ENCODE measurements at places on chromosomes 1 and 21.

DNA sequence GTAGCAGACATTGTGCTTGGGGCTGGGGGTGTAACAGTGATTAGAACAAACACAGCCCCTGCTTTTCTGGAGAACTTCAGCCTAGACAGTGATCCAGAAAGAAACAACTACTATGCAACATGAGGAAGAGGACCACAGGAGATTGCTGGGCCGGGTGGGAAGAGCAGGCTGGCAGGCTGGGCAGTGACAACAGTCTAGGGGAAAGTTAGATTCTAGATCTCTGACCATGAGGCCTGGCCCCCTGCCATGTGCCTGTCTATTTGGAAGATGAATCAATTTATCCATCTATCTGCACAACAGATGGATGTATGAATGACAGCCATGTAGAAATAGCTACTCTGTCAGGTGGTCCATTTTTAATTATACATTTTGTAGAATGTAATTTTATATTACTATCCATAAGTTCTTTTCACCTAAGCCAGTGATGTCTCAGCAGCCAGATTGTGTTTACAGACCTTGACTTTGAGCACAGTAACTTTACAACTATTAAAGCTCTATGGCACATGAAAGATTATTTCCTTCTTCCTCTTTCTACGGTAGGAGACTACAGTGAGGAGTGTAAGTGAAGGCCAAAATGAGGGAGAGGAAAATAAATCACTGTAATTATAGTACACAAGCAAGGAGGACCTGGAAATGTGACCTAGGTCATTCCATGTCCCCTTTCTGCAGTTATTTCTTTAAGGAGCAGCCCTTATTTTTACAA, 15.5 kb downstream of the CLIC6 start:
- no peak for DNase-seq

DNA sequence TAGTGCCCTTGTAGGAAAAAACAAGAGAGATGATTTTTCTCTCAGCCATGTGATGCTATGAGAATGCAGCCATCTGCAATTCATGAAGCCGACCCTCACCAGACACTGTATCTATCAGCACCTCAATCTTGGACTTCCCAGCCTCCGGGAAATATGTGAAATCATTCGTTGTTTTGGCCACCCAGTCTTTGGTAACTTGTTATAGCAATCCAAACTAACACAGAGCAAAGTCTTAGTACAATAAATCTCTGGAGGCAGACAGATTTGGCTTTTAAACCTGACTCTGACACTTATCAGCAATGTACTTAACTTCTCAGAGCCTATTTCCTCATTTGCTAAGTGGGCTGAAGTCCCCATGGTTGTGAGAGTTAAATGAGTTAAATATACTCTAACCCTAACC, 5.1 kb upstream of the MED18 start:
- no peak for DNase-seq

- DNase-seq = no peak
Observed at GRCh38 chr21:33053951-33054350, 16.0 kb upstream of the OLIG1 start.

DNA sequence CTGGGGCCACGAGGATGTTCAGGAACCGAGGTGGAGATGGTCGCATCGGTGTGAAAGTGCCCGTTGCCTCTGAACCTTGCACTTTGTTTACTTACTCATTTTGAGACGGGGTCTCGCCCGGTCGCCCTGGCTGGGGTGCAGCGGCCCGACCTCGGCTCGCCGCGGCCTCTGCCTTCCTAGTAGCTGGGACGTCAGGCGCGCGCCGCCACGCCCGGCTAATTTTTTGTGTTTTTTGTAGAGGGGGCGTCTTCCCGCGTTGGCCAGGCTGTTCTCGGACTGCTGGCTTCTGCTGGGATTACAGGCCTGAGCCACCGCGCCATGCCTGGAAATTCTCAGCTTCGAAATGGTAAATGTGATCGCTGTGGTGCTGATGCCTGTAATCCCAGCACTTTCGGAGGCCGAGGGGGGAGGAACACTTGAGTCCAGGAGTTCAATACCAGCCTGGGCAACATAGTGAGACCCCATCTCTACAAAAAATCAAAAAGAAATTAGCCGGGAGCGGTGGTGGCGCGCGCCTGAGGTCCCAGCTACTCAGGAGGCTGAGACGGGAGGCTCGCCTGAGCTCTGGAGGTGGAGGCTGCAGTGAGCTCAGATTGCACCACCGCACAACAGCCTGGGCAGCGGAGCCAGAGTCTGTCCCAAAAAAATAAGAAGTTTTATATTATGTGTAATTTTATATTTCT, 684 bp upstream of the MRPL20 start:
- DNase-seq = no peak

- DNase-seq = no peak
Observed at GRCh38 chr1:50271968-50272578, 151.2 kb downstream of the DMRTA2 start.

GRCh38 chr1:92936865-92937264, 24.4 kb downstream of the DIPK1A start:
- no peak for DNase-seq

DNA sequence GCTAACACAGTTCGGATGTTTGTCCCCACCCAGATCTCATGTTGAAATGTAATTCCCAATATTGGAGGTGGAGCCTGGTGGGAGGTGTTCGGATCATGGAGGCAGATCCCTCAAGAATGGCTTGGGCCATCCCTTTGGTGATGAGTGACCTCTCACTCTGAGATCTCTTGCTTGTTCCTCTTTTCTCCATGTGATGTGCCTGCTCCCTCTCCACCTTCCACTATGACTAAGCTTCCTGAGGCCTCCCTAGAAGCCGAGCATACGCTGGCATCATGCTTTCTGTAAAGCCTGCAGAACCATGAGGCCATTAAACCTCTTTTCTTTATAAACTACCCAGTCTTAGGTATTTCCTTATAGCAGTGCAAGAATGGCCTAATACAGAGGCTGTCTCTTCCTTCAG, 8.1 kb upstream of the PLA2G5 start:
- DNase-seq = no peak

DNA sequence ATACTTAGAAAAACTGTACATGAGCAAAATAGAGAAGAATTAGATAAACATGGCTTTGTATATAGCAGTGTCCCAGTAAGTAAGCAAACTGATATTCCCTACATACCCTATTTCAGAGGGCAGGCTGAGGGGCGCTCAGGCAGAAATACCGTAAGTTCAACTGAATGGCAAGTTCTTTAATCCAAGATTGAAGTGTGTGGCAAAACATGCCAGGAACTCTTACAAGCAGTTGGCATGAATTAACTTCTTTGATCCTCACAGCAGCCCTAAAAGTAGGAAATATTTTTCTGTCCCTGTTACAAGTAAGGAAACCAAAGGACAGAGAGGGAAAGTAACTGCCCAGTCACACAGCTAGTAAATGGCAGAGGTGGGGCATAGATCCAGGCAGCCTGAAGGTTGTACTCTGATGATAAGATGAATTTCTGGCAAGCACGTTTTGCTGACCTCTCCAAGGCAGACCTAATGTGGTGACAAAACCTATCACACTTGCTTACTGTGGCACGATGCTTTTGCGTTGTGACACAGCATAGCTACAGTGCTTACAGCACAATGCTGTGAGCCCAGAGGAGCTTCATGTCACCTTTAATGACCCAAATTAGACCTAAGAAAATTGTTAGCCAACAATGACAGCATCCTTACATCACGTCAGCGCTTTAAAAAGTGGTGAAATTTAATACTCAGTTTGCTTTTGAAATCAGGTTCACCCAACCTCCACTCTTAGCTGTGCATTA, 35.0 kb upstream of the THEM4 start:
- DNase-seq = no peak

DNA sequence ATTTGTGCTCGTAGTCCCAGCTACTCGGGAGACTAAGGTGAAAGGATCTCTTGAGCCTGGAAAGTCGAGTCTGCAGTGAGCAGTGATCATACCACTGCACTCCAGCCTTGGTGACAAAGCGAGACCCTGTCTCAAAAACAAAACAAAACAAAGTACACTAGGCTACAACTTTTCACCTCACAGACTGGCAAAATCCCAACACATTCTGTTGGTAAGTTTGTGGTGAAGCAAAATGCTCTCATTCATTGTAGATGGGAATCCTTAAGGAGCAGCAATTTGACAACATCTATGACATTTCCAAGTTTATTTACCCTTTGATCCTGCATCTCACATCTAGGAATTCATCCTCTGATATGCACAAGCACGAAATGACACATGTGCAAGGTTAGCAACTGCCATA, 20.2 kb upstream of the SLC1A7 start:
- DNase-seq = no peak

- no peak for DNase-seq
Observed at GRCh38 chr1:53280496-53280895, 42.2 kb upstream of the MAGOH start.

DNA sequence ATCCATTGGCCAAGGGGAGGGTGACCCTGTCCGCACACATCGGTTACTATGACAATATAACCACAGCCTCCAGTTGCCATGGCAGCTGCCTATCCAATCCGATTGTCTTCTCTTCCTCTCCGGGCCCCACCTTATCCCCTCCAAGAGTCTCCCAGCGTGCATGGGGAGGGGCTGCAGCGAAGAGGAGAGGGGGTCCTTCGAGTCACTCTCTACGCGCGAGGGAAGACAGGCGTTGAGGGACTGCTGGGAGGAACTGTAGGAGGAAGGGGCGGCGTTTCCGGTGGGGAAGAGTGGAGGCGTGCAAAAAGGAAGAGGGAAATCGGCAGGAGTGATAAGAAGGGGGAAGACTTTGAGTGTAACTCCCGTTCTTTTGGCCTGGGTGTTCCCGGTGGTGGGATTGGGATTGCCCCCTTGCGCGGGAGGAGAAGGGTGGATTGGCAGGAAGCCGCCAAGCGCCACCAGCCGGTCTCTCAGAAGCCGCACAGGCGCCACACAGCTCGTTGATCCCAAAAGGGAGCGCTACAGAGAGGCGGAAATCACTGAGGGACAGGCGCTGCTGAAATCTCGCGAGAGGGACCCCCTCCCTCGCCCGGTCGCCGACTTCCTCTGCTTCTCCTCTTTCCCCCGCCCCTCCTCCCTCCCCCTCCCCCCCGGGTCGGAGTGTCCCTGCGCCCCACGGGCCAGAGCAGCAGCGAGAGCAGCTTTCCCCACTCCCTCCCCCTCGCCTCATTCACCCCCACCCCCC, 384 bp upstream of the SMG7 start:
- peak; percentile 97 for DNase-seq

GRCh38 chr1:185537596-185537995, 196.6 kb upstream of the HMCN1 start:
- no peak for DNase-seq

- no peak for DNase-seq
Observed at GRCh38 chr1:63662841-63663240, 69.6 kb downstream of the PGM1 start.

DNA sequence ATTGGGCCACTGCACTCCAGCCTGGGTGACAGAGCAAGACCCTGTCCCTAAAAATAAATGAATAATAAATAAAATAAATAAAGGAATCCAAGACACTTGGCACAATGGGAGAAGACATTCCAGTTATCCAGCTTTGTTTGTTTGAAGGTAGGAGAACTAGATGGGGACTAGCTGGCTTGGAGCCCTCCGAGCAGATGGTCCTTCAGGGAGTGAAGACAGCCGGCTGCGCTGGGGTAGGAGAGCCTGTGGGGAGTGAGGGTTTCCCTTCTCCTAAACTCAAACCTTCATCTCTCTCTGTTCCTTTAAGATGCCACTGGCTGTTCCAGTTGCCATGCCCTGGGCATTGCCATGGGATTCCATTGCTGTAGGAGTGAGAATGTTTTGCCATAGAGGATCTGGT, 120.6 kb downstream of the NAV1 start:
- DNase-seq = no peak

DNA sequence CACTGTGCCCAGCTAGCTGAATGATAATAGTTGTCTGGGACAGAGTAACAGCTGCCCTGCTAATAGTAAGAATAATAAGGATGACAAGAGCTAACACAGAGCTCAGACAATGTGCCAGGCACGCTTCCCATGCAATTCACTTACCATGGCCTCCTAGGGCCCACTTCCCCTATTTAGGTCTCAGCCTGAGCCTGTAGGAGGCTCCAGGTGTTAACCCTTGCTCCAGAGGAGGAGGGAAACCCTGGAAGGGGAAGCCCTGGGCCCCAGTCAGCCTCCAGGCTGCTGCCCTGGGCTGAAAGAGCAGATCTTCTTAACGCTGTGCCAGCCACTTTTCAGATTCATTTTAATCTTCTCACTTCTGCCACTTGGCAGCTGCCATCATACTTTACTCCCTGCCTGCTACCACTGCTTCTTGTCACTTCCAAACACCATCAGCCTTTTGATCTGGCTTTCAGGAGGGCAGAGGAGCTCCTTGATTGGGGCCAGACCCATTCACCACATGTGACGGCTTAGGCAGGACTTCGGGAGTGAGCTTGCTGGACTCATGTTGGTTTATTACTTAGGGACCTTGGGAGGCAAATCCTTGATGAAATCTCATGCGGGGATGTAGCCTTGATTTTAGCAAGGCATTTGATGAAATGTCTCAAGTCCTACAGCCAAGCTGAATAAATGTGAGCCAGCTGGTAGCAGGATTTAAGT, 66.7 kb upstream of the PARP1 start:
- no peak for DNase-seq

DNA sequence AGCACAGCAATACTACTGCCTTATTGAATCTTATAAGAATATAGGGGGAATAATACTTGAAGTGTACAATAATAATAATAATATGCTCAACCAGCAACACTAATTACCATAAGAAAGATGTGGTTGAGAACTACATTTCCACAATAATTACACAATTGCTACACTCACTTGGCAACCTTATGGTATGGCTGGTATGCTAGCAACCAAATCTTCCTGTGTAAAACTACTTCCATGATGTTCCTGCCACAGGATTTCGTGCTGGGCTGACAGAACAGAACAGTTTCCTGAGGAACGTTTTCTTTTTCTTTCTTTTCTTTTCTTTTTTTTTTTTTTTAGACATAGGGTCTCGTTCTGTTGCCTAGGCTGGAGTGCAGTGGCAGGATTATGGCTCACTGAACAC, 50.6 kb downstream of the KIF26B start:
- DNase-seq = no peak

DNA sequence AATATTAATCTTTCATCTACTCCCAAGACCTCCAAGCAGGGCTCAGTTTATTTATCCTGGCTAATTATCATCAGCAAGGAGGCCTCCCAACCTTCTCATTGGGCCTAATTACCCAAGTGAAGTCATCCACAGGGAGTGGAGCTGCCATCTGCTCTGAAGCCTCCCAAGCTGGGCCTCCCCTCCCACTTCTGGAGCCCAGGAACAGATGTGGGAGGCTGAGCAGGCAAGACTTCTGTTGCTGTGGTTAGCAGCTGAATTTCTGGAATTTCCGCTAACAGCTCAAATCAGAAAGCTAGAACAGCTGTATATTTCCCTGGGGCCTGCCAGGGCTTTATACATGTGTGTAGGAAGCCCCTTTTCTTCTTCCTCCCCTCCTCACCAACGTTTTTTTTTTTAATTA, 127.5 kb downstream of the UCK2 start:
- no peak for DNase-seq

GRCh38 chr1:78703806-78704205, 54.2 kb downstream of the IFI44 start:
- DNase-seq = no peak

DNA sequence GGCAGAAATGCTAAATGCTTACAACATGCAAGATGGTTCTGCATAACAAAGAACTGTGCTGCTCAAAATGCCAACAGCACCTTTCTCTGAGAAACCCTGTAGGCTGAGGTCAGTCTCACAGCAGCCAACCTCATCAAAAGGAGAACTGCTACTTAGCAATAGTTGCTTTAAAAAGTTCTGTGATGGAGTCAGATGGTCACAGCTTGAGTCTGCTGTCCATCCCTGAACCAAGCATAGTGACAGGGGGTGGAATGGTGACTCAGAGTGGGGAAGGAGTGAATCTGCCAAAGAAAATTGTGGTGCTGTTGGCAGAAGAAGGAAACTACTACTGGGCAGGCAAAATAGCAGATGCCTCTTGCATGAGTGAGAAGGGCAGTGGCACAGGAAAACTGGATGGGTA, 106.0 kb upstream of the FAM78B start:
- DNase-seq = no peak

All from activated CD4-positive, CD25-positive, alpha-beta regulatory T cell (primary cell).